Activated T-cell treated with anti-CD3 and anti-CD28 coated beads for 4 hours (primary cell): ENCODE measurements at places on chromosomes 7 and 10.
A peak's percentile ranks its signal among the peaks of the same experiment; 100 is the strongest.

GRCh38 chr10:48459270-48460150, 145.4 kb downstream of the ARHGAP22 start:
- DNase-seq: no peak

GRCh38 chr7:17976952-17977351, 36.7 kb upstream of the SNX13 start:
- DNase-seq: no peak

GRCh38 chr7:155831807-155832524, 19.7 kb upstream of the SHH start:
- DNase-seq: no peak

GRCh38 chr7:31550432-31550831, 36.5 kb downstream of the ITPRID1 start:
- DNase-seq: no peak

- no peak for DNase-seq
Measured at GRCh38 chr7:153935095-153935494, 117.1 kb upstream of the DPP6 start.

DNA sequence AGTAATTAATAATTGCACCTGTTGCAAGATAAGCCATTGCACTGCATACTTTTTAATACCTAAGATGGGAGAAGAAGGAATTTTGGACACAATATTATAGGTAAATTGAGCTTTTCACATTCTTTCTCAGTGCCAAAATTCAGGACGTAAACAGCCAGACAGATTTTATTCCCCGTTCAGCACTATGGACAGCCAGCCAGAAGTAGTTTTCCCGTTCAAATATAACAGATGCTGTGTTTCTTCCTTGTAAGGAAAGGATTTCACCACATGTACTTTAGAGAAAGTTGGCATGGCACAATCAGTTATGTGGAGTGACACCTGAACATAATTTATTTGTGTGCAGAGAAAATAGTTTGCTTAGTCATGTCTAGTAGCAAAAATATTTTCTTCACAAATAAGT, 34.8 kb downstream of the SEMA3E start:
- no peak for DNase-seq

- DNase-seq: no peak
Measured at GRCh38 chr10:69879634-69880257, 78.0 kb downstream of the COL13A1 start.

DNA sequence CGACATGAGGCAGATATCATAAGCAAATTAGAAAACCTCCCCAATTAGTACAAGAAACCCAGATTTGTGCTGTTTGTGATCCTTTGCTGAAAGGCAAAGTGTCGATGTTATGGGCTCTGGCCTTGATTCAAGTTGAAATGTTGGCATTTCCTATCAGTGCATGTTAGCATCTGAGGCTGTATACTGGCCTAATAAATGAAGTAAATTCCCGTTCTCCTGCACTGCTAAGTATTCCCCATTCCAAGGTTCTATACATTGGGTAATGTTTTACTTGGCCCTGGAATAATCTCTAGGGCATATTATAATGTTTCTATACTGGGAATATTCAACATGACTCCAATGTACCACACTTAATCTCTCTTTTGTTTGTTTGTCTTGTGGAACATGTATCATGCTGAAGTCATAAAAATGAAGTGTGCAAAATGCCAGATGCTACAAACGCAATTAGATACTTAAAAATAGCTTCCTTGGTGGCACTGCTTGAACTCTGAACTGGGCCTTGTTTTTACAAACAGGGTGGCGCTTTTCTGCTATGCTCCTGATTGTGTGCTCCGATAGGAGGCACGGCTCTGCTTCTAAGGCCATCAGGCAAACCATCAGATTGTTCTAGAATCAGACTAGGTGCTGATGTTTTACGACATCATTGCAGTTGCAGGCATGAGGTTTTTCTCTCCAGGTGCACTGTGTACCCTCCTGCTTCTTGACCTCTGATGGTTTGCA, 156.7 kb upstream of the TCF7L2 start:
- no peak for DNase-seq

DNA sequence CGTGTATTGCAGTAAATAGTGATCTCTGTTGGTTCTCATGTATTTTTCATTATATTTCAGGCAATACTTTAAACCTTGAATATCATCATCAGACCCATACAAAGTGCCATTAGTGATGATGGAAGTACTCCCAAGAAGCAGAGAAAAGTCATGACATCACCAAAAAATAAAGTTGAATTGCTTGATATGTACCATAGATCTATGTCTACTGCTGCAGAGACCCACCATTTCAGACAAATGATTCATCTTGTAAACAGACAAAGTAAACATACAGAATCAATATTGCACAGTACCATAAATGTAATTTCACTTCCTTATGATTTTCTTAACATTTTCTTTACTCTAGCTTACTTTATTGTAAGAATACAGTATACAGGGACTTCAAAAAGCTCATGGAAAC, 347.8 kb downstream of the IPMK start:
- DNase-seq: no peak

GRCh38 chr7:108283252-108283651, 153.1 kb upstream of the LAMB4 start:
- no peak for DNase-seq

DNA sequence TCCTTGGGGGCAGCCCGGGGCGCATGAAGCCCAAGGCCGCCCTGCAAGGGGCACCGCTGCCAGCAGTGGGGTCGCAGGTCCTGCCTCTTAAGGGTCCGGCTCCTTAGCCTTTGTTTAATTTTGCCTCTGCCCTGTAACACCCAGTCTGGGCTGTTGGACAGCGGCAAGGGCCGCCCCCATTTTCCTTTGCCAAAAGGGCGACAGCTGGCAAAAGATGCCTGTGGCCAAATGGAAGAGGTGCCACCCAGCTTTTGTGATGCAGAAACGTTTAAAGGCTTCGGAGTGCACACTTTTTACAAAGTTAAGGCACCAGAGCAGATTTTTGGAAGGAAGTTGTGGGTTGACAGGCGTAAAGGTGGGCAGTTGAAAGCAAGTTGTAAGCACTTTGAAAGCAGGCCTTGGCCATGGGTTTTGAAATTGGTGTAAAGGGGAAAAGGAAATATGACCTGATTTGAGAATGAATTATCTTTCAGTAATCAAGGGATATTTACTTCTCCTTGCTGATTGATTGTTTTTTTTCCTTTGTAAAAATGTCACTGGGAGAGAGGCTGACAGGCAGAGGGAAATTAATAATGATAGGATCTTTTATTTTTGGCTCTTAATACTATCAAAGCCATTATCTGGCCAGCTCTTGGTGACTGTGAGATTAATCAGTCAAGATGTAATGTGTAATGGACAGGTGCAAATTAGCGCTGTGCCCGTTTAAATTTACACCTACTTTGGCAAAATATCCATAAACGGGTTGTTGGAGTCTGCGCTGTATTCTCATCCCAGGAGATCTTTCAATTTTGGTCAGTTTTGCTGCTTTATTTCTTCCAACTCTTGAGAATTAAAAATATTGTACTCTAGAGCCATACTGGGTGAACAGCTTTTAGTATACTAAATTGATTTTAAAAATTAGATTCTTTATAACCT, 1.2 kb downstream of the CASD1 start:
- peak; percentile 7 for DNase-seq

- DNase-seq: no peak
Measured at GRCh38 chr10:113808168-113808567, 45.7 kb downstream of the DCLRE1A start.

DNA sequence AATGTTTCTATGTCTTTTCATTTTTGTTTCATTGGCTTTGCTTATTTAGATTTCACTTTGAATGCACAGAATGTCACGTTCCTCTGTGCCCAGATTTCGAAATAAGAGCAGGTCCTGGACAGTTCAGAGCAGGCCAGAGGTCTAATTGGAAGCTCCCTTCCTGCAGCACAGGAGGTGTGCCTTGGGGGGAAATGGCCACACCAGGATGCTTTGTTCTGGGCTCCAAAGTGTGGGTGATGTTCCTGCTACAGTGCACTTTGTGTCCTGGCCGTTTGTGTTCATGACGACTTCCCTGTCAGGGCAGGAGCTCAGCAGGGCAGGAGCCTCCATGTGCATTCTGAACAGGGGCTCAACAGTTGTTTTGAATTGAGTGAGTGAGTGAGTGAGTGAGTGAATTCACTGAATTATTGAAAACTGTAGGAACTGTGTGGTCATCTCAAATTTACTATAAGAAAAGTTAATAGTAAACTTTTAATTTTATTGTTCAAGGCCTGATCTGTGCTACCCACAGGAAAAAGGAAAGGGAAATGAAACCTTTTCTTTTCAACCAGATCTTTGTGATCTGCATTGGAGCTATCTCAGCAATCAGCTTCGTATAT, 109.5 kb upstream of the GJD4 start:
- no peak for DNase-seq

- DNase-seq: no peak
Measured at GRCh38 chr7:115662120-115662519, 368.4 kb downstream of the TFEC start.

DNA sequence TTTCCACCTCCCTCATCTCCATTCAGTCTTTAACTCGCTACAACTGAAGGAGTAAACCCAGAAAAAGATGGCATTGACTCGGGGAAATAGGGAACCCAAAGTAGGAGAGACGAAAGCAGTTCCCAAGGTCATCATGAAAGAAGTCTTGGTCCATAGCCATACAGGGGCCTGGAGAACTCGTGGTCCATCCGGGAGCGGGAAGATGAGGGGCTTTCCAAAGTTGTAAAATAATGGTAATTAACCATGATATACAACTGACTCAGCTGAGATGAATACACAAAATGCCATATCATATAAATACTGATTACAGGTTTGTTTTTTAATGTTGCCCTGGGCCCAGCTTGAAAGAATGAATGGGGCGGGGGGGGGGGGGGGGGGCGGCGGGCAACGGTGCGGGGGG, 32.3 kb downstream of the RBM17 start:
- no peak for DNase-seq

DNA sequence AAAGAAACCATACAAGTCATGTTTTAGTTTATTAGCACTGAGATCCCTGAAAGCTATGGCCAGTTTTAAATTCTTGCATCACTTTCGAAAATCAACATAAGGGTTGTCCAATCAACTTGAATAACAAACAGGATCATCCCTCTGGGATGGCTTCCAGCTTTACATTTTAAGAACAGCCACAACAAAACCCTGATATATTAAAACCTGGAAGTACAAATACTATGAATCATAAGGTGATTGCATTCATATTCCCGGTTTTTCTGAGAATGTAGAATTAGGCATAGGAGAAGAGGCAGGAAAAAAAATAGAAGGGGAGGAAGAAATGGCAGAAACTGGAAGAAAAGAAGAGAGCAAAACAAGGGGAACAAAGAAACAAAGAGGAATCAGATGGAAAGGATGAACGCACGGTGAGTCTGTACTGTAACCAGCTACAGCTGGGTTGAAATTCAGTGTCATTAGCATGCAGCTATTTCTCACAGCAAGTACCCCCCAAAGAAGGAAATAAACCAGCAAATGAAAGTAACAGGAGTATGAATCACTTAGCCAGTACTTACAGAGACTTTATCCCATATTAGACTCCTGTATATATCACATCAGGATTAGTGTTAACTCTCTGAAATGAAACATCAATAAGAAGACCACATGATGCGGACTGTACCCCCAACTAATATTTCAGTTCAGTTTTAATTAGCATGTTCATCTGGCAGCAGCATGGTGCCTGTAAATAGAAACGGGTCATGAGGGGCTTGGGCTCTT, 301.3 kb downstream of the RNLS start:
- DNase-seq: no peak
